ENCODE measurements at places on chromosomes 4 and X.

GRCh38 chr4:26557164-26557563 is 26.7 kb upstream of the TBC1D19 start:
- DNase-seq = no peak

DNA sequence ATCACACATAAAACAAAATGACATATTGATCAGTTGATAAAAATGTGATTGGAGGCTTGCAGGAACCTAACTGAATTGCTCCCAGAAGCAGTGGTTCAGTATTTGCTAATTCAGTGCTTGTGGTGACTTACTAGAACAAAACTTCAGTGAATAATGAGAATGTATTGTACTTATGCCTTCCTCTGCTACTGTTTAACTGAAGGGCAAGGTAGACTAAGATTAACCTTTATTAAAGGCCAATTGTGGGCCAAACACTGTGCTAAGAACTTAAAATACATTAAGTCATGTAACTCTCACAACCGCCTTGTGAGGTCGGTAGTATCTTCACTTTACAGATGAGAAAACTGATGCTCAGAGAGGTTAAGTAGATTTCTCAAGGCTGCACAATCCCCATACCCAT is 14.9 kb downstream of the IGFBP7 start:
- no peak for DNase-seq

DNA sequence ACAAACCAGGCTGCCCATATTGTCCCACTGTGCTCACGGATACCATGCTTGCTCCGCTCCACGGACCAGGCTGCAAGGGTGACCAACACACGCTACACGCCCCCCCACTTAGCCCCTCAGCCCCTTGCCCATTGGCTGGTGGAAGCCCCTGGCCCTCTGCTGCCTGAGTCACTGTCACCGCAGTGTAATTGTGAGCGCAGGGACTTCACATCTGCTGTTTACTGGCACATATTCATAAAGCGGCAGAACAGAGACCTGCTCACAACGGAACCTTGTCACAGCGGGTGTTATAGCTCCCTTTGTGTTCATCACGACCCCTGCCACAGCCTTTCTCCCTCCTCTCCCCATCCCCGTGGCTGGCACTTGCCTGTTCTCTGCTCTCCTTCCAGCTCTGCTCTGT is 83.7 kb downstream of the PSAPL1 start:
- DNase-seq = no peak

DNA sequence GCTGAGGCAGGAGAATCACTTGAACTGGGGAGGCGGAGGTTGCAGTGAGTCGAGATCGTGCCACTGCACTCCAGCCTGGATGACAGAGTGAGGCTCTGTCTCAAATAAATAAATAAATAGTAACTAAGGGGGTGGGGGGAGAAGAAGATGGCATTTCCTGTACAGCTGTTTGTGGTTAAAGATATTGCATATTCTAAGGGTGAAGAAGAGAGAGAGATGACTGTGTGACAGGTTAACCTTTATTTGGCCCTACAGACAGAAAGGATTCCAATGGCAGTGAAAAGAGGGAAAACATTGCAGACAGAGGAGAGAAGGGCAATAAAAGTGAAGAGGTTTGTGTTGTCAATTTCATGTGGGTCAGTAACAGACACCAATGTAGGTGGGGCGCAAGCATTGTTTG is 9.4 kb downstream of the TASL start:
- no peak for DNase-seq

DNA sequence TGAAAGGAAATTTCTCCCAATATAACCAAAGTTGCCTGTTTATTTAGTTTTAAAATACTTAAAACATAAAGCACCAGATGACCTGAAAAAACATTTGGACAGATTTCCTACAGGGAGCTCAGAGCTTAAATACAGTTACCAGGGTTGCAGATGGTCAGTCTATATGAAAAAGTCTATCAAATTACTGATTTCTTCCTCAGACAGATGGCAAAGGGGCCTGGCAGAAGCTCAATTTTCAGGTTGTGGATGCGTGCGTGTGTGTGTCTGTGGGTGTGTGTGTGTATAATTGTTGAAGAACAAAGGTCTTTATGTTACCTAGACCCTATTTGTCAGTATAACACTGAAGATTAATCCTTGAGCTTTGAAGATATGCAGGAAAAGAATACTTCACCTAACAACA is 169.4 kb downstream of the MAD2L1 start:
- no peak for DNase-seq

- DNase-seq = no peak
Observed at GRCh38 chr4:127737295-127737694, 7.1 kb downstream of the SLC25A31 start.

GRCh38 chr4:38023347-38024205 is 63.4 kb downstream of the PTTG2 start:
- no peak for DNase-seq
